ENCODE measurements at places on chromosomes 16 and 17.

GRCh38 chr17:48944515-48945260 lies at the start of gene SNF8:
SNF8 (minus strand) TSS chr17:48944842; CDS start chr17:48944734, 108 bp downstream.
- DNase-seq: peak; percentile 74

GRCh38 chr17:17712268-17712924 lies 31.1 kb downstream of the RAI1 start:
- no peak for DNase-seq

GRCh38 chr17:17414341-17414805 lies 62.4 kb upstream of the MED9 start:
- no peak for DNase-seq

DNA sequence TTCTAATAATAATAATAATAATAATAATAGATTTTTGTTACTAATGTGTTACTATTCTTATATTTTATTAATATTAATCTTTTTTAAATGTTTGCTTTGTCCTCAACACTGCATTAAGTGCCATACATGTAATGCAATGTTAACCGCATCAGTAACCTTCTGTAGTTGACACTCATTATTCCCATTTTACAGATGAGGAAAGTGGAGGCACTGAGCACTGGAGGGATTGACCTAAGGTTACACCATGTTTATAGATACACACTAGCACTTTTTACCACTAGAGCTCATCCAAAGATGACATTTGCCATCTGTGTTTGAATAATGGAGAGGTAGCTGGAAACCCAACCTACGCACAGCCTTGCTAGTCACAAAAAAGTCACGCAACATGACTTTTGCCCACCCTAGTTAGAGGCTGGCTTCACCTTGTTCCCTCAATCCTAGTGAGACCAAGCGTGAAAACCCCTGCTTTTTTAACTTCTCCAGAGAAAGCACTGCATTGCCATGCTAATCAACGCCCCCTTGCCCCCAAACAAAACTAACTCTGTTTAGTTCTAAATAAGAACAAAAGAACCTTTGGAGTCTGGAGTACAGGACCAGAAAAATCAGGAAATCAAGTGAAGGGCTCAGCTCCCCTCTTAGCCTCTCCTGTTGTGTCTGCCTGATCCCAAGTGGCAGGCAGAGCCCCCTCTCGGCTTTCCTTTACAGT lies 2.3 kb downstream of the ARSG start:
- DNase-seq: no peak

DNA sequence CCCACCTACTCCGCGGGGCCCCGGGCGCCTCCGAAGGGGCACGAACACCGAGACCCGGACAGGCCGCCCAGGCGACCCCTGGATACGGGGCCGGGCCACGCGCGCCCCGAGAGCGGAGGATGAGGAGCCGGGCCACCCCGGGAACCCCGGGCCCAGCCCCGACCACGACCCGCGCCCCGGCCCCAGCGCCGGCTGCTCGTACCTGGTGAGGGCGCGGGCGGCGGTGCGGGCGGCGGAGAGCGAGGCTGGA lies 192 bp downstream of the FASN start:
- no peak for DNase-seq

GRCh38 chr16:20849589-20850390 lies 43.5 kb downstream of the REXO5 start:
- peak; percentile 57 for DNase-seq

- DNase-seq: no peak
Measured at GRCh38 chr16:60060731-60061130, 1326.6 kb upstream of the GOT2 start.

GRCh38 chr16:86932130-86932982 lies 354.0 kb downstream of the FOXL1 start:
- DNase-seq: no peak

DNA sequence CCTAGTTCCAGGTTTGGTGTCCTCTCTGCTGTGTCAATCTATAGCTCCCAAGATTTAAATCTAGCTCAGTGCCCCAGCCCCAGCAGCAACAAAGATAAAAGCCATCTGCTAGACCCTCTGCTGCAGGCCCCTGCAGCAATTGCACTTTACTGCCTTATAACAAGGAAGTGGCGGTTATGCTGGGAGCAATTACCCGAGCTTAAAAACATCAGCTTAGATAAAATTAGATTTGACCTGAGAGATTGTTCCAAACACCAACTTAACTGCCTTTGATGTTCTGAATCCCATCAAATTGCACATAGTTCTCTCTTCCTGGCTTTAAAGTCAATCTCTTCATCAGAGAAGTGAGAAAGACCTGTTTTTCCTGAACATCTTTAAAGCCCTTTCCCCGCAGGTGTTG lies 62.4 kb upstream of the SHISA6 start:
- DNase-seq: no peak

DNA sequence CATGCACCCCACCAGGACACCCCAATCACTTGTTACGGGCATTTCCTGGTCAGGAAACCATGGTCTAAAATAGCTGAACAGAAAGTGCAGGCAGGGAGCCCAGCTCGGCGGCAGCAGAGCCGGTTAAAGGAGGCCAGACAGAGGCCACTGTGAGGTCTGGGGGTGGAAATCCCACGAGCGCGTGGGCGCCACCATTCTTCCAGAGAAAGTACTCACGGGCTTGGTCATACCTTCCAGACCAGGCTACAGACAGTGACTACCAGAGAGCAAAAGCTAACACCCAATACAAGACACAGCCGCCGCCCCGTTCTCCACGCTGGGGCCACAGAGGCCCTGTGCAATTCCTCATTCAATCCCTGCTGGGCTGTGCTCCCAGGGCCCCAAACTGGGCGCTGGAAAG lies 11.9 kb downstream of the CEP131 start:
- no peak for DNase-seq

- DNase-seq: no peak
Measured at GRCh38 chr17:59651346-59651745, 31.7 kb downstream of the CLTC start.

DNA sequence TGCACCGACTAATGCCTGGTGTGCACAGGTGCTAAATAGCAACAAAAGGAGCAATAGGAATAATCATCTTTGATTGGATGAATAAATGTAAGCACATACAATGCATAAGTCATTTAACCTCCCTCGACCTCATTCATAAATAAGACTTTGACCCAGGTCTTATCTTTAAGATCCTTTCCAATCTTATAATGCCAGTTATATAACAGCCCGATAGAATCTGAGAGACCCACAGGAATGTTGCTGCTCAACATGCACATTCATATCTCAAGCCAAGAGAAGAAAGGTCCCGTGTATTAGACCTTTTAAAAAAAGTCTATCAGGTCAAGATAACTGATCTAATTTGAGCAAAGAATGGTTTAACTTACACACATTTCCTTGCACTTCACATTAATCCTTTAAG lies 146.8 kb upstream of the SOX9 start:
- no peak for DNase-seq

GRCh38 chr16:66849021-66849420 lies 4.8 kb downstream of the CA7 start:
- DNase-seq: no peak

- no peak for DNase-seq
Measured at GRCh38 chr16:1486551-1487390, 2.0 kb downstream of the PTX4 start.

- no peak for DNase-seq
Measured at GRCh38 chr17:45394564-45394912, 38.1 kb downstream of the ARHGAP27 start.

- no peak for DNase-seq
Measured at GRCh38 chr17:48672340-48672739, 46.2 kb upstream of the HOXB9 start.

DNA sequence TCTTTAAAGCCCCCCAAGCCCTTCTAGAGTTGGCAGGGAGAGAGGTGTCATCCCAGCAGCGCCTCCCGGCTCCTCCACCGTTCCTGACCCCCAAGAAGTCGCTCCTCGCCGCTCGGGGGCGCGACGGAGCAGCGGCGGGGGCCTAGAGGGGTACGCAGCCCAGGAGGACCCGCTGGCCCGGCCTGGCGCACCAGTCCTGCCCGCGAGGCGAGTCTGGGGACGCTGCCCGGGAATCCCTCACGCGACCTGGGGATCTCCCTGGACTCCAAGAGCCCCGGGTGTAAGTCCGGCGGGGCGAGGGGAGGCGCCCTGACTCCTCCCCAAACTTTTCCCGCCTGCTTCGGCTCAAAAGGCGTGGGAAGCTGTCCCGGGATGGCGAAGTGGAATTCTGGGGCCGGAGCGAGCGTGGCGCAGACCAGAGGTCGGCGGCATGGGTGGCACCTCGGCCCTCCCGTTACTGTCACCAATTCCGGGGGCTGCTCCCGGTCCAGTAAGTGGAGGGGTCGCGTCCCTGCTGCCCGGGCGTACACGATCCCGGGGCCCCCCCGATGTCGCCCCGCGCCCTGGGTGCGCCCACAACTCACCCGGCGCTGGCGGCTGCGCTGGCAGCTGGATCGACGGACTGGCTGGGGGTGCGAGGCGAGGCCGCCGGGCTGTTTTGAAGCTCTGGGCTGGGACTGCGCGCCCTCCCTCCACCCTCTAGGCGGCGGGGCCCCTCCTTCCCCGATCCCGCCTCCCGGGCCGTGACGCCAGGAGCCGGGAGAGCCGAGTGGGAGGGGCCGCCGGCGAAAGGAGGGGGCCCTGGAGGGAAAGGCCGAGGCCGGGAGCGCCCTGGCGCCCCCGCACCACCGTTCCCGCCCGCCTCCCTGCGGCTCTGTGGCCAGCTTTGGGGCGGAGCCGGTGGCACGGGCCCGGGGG lies at the start of gene EMP2:
Gene EMP2, minus strand, starts transcription at position 634 of the 918 bp plus-strand sequence. CDS start 32,981 bp downstream, outside the sequence.
- DNase-seq: no peak

- DNase-seq: no peak
Measured at GRCh38 chr17:2841606-2842005, 45.4 kb downstream of the RAP1GAP2 start.

- DNase-seq: no peak
Measured at GRCh38 chr17:40849723-40850122, 17.3 kb downstream of the KRT12 start.

- DNase-seq: peak; percentile 29
Measured at GRCh38 chr16:21656795-21657768, 4.7 kb upstream of the IGSF6 start.

GRCh38 chr17:17860766-17861107 lies 24.0 kb upstream of the SREBF1 start:
- DNase-seq: no peak

GRCh38 chr17:55285340-55286301 lies 20.9 kb downstream of the HLF start:
- DNase-seq: no peak
